ENCODE measurements at places on chromosomes 1 and 21.

- no peak for DNase-seq
Measured at GRCh38 chr1:223244366-223245103, 101.5 kb upstream of the TLR5 start.

DNA sequence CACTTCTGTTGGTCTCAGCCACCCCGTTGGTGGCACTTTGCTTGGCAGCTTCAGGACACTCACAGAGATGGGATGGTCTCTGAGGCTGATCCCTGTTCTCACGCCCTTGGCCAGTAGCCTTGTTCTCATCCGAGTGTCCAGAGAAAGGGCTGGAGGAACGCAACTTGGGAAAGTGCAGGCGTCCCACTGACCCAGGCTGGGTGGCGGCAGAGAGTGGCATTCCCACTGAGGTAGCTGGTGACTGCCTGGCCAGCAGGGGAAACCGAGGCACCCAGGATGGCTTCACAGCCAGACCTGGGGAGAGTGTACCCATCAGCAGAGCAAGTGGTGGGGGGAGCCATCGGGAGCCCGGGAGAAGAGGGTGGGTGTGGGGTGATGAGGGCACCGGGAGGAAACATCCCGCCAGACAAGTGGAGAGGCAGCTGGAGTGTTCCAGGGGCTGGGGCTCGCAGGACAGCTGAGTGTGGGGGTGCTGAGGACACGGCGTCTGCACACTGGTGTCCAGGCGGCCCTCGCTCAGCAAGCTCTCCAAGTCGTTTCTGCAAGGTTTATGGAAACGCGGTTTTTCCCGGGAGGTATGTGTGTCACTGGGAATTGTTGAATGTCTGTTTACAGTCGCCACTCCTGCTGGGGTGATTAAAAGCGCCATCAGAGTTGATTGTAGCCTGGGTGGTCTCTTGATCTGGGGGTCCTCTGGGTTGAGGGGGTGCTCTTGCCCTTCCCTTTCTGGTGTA is 97.8 kb downstream of the SIK1 start:
- DNase-seq = no peak

- no peak for DNase-seq
Measured at GRCh38 chr1:78520843-78521242, 30.1 kb downstream of the PTGFR start.

DNA sequence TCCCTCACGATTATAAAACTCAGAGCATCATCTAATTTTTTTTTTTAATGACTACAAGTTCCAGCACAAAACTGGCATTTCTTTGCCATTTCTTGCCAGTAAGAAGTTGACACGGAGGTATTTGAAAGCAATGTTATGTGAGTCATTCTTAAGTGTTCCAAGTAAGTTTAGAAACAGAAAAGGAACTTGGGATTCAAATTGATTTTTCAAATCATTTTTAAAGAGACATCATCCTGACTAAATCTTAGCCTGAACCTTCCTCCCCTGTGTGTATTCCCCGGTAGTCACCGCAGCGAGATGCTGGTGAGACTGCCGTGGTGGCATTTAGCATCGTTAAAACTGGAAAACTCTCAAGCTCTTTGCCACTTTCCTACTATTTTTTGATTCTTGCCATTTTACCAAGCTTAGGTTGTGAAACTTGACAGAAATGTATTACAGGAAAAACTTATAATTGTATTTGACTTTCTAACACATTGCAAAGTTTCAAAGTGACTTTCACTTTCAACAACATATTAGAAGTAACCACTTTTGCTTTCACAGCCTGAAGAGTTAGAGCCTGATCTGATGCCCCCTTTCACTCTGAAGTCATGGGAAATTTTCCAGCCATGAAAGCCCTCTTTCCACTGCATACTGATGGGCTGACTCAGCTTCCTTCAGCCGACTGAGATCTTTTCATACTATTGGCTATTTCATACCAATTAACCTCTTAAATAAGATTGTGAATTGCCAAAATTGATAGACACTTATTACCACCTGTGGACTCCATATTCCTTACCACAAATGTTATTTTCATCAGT is 61.4 kb downstream of the OLFML2B start:
- DNase-seq = no peak

DNA sequence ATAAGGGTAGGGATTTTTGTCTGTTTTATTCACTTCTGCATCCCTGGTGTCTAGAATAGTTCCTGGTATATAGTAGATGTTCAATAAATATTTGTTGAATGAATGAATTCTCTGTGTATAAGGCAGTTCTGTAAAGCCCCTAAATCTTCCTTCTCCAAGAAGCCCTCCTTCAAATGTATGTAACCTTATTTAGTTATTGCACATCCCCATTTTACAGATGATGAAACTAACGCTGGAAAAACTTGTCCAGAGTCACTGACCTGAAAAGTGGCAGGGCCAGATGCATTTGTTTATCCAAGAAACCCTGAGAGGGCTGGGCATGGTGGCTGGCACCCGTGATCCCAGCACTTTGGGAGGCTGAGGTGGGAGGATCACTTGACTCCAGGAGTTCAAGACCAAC is 4.3 kb upstream of the LMNA start:
- DNase-seq = no peak

DNA sequence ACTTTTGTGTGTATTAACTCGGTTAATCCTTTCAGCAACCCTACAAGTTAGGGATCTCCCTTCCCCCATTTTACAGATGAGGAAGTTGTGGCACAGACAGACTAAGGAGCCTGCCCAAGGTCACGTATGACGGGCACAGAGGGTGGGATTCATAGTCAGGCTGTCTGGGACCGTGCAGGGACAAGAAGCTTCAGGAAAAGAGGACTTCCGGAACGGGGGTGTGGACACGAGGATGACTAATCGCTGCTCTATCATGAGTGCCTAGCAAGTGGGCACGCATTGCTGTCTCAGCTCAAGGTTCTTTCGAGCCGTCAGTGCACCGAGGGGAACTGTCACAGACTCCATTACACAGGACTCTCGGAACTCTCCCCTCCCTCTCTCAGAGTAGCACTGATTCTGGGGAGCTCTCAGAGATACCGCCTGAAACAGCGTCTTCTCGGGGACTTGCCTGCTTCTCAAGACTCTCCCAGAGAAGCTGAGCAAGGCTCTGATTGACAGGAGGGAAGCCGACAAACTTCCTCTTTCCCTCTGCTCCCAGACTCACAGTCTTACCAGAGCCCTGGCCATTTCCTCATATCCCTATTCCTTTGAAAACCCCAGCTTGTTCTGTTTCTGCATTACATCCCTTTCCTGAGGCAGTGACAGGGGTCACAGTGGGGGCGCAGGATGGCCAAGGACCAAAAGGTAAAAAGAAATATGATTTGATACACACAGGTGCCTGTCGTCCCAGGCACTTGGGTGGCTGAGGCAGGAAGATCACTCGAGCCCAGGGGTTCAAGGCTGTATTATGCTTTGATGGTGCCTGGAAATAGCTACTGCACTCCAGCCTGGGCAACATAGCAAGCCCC is 14.4 kb downstream of the FHAD1 start:
- no peak for DNase-seq

DNA sequence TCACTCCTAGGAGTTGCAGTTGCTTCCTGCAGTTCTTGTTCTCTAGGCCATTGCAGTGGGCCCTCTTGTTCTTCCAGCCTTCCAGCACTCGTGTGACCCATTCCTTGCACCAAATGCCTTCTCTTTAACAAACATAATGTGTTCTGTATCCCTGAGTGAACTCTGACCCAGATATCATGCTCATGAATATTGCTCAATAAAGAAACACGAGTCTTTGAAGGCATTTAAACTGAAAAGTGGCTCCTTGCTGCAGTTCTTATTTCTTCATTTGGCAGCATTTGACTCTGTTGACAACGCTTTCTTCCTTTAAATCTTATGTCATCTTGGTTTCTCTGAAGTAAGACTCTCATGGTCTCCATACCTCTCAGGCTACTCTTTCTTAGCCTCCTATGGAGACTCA is 100.7 kb upstream of the PDE4B start:
- no peak for DNase-seq
